ENCODE measurements at places on chromosomes 13 and 19.

GRCh38 chr13:43150369-43151207 lies 127.2 kb downstream of the DNAJC15 start:
- no peak for DNase-seq

DNA sequence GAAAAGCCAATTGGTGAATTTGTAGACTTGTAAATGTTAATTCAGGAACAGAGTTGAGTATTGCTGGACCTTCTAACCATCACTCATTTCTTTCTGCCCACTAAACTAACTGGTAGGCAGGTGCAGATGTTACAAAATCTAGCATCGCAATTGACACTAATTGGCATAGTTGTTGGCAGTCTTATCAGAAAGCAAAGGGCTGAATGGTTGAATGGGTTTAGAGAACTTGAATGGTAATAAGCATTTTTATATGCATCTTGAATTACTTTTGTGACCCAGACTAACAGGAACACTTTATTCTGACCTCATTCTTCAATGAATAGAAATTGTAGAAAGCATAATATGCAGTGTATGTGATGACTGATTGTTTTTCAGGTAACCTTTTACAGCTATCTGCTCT lies 189.1 kb downstream of the GGACT start:
- DNase-seq: no peak

- DNase-seq: peak; percentile 51
These were observed 1.4 kb downstream of the RASA3 start for GRCh38 chr13:114130837-114131582.

DNA sequence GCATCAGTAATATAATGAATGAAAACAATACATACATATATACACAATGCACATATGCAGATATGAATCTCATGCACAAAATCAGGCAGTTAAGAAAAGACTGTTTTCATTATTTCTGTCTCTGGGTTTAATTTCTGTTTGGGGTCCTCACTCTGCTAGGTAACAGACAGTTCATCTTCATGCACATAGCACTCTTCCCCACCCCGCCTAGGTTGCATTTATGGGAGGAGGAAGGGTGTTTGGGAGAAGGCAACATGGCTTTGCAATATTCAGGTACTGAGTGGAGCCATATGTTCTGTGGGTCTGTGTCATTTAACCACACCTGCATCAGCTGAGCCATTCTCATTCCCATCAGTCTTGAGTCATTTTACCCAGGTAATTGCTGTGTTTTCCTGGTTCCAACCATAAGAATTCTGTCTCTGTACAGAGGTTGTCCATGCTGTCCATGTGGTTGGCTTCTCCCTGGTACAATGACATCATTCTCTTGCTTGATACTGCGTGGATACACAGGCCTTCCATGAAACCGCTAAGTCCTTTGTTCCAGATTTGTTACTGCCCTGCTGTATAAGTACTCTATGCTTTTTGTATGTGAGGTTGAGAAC lies 45.3 kb downstream of the RFC3 start:
- DNase-seq: no peak
